Activated CD8-positive, alpha-beta memory T cell treated with anti-CD3 and anti-CD28 coated beads for 4 hours (primary cell): ENCODE measurements at places on chromosomes 12 and 14.

GRCh38 chr14:91282954-91283645 is 38.6 kb upstream of the GPR68 start:
- no peak for DNase-seq

GRCh38 chr12:89358805-89359204 is 6.5 kb upstream of the DUSP6 start:
- DNase-seq, result no peak

DNA sequence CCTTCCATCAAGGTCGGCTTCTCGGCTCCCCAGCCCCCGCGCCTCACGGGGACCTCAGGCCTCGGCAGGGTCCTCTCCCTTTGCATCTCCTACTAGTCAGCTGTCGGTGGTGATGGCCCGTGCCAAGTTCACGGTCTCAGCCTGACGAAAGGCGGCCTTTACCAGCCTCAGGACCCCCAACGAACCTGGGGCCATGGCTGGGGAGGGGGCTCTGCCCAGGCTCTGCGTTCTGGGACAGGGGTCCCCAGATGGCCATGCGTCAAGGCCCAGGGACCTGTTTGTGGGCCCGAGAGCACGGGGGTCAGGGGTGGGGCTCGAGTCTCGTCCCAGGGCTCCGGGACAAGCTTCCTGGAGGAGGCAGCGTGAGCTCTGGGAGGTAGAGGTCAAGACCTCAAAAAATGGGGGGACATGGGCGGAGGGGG is 32.8 kb upstream of the DEGS2 start:
- no peak for DNase-seq

DNA sequence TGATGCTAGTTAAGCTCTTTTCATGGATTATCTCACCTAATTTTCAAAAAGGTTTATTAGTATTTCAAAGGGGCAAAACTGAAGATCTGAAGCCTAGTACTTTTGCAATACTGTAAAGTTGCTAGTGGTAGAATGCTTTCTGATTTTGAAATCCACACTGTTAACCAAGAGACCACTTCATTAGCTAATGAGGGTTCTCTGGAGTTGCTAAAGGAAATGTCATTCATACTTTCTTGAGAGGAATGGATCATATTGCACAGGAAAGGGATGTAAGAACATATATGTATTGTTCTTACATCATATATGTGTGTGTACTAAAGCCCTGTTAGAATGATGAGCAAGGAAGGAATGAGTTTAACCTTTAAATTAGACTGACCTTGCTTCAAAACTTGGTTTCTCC is 39.0 kb upstream of the LDHB start:
- no peak for DNase-seq

DNA sequence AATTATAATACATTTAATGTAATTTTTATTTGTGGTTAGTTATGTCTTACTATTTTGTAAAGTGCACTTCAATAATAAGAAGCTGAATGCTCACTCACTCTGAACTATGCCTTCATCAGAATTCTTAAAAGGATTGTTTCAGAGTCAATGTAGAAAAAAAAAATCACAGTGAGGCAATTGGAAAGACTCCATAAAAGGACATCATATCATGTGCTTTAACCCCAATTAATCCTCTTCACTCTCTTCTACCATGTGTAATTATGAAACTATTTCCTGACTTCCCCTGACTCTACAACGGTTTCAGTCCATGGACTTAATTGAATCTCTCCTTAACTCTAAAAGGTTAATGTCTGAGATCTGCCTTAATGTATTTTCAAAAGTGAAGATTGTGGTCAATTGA is 250.4 kb upstream of the ALG10 start:
- DNase-seq, result no peak

GRCh38 chr12:118061011-118061872 is at the start of gene WSB2:
Gene WSB2 (minus strand): TSS chr12:118061179. CDS start chr12:118061048, 131 bp downstream.
- peak; percentile 54 for DNase-seq

- DNase-seq, result no peak
Observed at GRCh38 chr14:20624495-20625070, 16.9 kb downstream of the OR6S1 start.

- no peak for DNase-seq
Observed at GRCh38 chr12:70646850-70647249, 9.6 kb upstream of the PTPRB start.

- no peak for DNase-seq
Observed at GRCh38 chr14:99517643-99518381, 36.6 kb downstream of the CCNK start.

DNA sequence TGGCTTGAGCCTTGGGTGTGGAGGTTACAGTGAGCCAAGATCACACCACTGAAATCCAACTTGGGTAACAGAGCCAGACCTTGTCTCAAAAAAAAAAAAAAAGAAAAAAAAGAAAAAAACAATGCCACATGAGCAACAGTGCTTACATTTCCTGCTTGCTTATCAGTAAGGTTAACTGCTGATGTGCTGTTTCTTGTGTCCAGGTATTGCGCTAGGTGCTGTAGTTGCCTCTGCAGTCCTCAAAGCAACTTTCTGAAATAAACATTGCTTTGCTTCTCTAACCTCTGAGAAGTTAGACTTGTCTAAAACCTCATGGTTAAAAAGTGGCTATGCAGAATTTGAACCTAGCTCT is 24.7 kb downstream of the RNF34 start:
- no peak for DNase-seq

DNA sequence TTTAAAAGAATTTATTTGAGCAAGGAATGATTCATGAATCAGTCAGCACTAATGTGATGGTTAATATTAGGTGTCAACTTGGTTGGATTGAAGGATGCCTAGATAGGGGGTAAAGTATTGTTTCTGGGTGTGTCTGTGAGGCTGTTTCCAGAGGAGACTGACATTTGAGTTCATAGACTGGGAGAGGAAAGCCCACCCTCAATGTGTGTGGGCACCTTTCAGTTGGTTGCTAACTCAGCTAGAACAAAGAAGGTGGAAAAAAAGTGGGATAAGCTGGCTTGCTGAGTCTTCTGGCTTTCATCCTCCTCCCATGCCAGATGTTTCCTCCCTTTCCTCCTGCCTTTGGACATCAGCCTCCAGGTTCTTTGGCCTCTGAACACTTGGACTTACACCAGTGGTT is 47.2 kb downstream of the TESPA1 start:
- no peak for DNase-seq
